Right lobe of liver (tissue), 6 donors: ENCODE measurements at places on chromosomes 4 and X. TPM values are rescaled to one million over a fixed set of nuclear protein-coding genes. Genes with fewer than 3 reads are reported as not detected.

The PNMA5 gene
- total RNA-seq, result not detected

The NAA10 gene
- total RNA-seq, result 39.3 TPM

The TEX13B gene
- not detected for total RNA-seq

The FNIP2 gene
- 67.4 TPM for total RNA-seq

The LYAR gene
- total RNA-seq, result 4.2 TPM

The CT55 gene
- not detected for total RNA-seq

DNA sequence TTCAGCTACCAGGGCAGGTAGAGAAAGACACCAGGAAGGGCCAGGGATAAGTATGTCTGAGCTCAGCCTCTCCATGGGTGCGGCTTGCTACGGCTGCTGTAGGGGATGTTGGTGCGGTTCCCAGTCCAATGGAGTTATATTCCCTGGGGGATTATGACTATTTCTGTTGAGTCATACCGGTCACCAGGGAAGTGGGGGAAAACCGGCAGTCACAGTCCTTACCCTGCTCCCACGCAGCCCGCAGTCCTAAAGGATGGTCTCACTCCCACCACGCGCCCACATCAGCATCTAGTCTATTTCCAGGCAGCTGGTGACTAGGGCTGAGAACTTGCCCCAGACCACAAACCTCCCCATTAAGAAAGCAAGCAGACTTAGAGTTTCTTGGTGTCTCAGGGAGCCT lies 191.6 kb downstream of the VEGFC start:
- no peaks in the 10 kb centered on the region for H3K27me3 ChIP-seq
- no peak overlapping the region for H3K4me3 ChIP-seq
- H3K27ac ChIP-seq, result no peak overlapping the region
- no peaks in the 10 kb centered on the region for H3K4me1 ChIP-seq
- no peak for DNase-seq

DNA sequence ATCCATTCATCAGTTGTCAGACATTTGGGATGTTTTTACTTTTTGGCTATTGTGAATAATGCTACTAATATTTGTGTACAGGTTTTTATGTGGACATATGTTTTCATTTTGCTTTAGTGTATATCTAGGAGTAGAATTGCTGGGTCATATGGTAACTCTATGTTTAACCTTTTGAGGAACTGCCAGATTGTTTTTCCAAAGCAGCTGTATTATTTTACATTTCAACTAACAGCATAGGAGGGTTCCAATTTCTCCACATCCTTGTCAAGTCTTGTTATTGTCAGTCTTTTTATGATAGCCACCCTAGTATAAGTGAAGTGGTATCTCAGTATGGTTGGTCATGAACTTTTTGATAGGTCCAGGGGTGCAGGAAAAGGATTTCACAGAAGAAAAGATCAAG lies 114.5 kb upstream of the FAM9C start:
- H3K4me1 ChIP-seq, result peaks cover 5% of the 10 kb centered on the region
- no peak for DNase-seq
- H3K4me3 ChIP-seq, result no peak overlapping the region
- H3K27ac ChIP-seq, result no peak overlapping the region
- H3K27me3 ChIP-seq, result no peaks in the 10 kb centered on the region

- no peak overlapping the region for H3K4me3 ChIP-seq
- H3K27me3 ChIP-seq, result no peaks in the 10 kb centered on the region
- no peak overlapping the region for H3K27ac ChIP-seq
Measured at GRCh38 chr4:7627251-7628250, 192.8 kb upstream of the PSAPL1 start.

DNA sequence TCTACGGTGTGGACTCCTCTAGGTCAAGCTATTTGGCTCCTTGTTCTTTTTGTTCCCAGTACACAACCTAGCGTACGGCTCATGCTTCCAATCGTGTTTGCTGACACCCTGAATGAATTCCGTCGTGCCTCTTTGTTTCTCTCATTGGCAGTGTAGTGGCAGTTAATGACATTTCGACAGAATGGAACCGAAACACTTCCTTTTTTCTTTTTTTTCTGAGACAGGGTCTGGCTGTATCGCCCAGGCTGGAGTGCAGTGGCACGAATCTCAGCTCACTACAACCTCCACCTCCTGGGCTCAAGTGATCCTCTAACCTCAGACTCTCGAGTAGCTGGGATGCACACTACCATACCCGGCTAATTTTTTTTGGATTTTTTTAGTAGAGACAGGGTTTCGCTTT lies 113.3 kb upstream of the ATP6AP2 start:
- DNase-seq, result no peak
- H3K27ac ChIP-seq, result no peak overlapping the region
- no peaks in the 10 kb centered on the region for H3K36me3 ChIP-seq
- no peaks in the 10 kb centered on the region for H3K27me3 ChIP-seq
- peaks cover 3% of the 10 kb centered on the region for H3K4me1 ChIP-seq

DNA sequence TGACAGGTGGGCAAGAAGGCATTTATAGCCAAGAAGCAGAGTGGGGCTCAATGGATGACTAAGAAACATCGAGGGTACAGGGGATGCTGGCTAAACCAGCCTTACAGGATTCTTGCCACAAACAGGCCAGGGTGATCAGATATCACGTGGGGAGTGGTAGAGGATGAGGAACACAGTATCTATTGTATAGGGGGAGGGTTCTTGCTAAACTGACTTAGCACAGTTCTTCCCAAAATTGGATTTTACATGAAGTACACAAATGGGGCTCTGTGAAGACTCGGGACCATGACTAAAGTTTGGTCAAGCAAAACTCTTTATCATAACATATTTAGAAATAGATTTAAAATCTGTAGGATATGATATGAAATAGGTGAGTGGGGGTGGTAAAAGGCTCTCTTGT lies 144.0 kb upstream of the ATOH1 start:
- H3K27ac ChIP-seq, result no peak overlapping the region
- H3K4me3 ChIP-seq, result no peak overlapping the region
- no peaks in the 10 kb centered on the region for H3K36me3 ChIP-seq
- no peak for DNase-seq

DNA sequence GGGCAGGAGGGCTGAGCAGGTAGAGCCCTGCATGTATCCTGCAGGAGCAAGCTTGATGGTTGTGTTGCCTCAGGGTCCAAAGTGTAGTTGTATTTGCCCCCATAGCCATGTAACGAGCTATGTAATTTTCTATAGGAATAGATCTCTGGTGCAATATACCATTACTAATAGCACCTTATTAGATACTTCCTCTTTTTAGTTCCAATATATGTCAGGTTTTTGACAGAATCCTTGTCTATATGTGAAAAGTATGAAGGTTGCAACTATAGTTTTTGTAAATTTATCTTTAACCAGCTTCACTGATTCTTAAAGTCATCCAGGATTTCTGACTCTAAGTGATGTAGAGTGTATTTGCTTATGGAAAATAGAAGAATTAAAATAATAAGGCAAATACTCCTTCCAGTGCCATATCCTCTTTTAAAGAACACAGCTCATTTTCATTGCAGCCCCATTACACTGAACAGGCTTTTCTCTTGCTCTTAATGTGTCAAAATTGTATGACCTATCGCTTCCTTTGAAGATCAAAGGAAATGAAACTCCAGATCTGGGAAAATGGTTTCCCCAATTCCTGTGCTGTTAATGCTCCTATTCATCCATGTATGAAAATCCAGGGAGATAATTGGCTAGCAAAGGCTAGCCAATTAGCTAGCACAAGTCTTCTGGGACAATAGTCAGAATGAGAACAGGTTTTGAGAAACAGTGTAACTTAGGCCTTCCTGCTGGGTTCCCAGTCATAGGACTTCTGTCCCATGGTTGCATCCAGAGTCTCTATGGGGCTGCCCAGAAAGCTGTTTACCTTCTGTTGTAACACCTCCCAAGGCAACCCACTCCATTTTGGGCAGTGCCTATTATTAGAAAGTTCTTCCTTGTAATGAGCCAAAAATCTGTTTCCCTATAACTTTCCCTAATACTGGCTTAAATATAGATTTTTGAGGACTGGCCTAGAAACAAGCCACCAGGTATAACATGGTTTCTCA lies 90.6 kb downstream of the TSPAN7 start:
- H3K4me3 ChIP-seq, result no peak overlapping the region
- H3K36me3 ChIP-seq, result no peaks in the 10 kb centered on the region
- H3K4me1 ChIP-seq, result no peaks in the 10 kb centered on the region
- H3K27me3 ChIP-seq, result no peaks in the 10 kb centered on the region
- no peak overlapping the region for H3K27ac ChIP-seq
- DNase-seq, result no peak

DNA sequence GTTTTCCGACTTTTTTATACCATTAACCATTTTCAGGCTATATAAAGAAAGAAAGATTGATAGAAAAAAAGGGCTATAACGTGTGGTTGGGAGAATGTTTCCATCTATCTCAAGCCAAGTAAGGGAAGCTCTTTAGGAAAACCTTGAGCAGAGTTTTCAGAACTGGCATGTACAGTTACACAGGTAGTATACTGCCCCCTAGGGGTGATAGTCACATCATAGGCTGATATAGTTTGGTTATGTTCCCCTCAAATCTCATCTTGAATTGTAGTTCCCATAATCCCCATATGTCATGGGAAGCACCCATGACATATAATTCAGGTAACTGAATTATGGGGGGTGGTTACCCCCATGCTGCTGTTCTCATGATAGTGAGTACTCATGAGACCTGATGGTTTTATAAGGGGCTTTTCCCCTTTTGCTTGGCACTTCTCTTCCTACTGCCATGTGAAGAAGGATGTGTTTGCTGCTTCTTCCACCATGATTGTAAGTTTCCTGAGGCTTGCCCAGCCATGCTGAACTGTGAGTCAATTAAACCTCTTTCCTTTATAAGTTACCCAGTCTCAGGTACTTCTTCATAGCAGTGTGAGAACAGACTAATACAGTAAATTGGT lies 186.8 kb downstream of the TMA16 start:
- DNase-seq, result no peak
- no peaks in the 10 kb centered on the region for H3K4me1 ChIP-seq
- H3K4me3 ChIP-seq, result no peak overlapping the region
- H3K27me3 ChIP-seq, result no peaks in the 10 kb centered on the region
- H3K27ac ChIP-seq, result no peak overlapping the region
- H3K36me3 ChIP-seq, result no peaks in the 10 kb centered on the region

GRCh38 chr4:162322054-162322453 lies 158.3 kb upstream of the FSTL5 start:
- H3K4me1 ChIP-seq, result no peaks in the 10 kb centered on the region
- DNase-seq, result no peak
- no peaks in the 10 kb centered on the region for H3K36me3 ChIP-seq
- H3K4me3 ChIP-seq, result no peak overlapping the region
- no peaks in the 10 kb centered on the region for H3K27me3 ChIP-seq
- H3K27ac ChIP-seq, result no peak overlapping the region

- H3K4me1 ChIP-seq, result no peaks in the 10 kb centered on the region
- no peaks in the 10 kb centered on the region for H3K36me3 ChIP-seq
- no peak for DNase-seq
Measured at GRCh38 chrX:153917869-153918268, 8.2 kb downstream of the ARHGAP4 start.

- no peaks in the 10 kb centered on the region for H3K36me3 ChIP-seq
- DNase-seq, result no peak
- no peaks in the 10 kb centered on the region for H3K27me3 ChIP-seq
- H3K4me3 ChIP-seq, result no peak overlapping the region
Measured at GRCh38 chr4:129561886-129562671, 466.1 kb downstream of the C4orf33 start.

DNA sequence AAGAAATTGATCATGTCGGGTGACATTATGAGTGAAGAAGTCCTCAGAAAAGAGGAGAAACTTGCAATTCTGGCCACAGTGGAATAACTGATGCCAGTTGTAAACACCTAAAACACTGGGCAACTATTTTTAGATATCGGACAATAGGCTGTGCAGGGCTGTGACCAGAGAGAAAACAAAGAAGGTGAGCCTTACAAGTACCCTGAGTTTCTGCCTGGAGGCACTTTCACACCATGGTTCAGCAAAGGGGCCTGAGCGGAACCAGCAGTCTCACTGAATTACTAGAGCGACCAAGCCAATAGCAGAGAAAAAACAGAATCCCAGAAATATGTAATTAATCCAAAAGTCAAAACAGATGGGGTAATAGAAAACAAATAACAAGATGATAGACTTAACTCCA lies 11.2 kb downstream of the IRAK1 start:
- no peak overlapping the region for H3K4me3 ChIP-seq
- no peaks in the 10 kb centered on the region for H3K4me1 ChIP-seq
- no peak for DNase-seq
- no peak overlapping the region for H3K27ac ChIP-seq

DNA sequence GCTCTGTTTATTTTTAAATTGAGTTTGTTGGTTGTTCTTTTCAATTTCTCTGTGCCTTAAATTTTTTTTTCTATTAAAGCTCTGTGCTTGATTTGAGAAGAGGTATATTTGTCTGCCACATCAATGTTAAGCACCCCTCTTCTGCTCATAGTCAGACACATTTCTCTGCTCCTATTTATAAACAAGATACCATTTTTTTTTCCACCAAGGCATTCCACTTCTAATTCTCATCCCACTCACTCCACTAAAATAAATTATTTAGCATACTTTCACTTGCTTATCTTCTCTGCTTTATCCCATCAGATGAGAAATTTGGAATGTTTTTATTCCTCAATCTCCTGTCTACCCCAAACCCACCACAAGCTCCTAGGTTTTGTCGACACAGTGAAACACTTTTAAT lies 127.0 kb upstream of the PDE5A start:
- no peaks in the 10 kb centered on the region for H3K36me3 ChIP-seq
- H3K4me3 ChIP-seq, result no peak overlapping the region
- no peak for DNase-seq
- no peak overlapping the region for H3K27ac ChIP-seq
- no peaks in the 10 kb centered on the region for H3K27me3 ChIP-seq

DNA sequence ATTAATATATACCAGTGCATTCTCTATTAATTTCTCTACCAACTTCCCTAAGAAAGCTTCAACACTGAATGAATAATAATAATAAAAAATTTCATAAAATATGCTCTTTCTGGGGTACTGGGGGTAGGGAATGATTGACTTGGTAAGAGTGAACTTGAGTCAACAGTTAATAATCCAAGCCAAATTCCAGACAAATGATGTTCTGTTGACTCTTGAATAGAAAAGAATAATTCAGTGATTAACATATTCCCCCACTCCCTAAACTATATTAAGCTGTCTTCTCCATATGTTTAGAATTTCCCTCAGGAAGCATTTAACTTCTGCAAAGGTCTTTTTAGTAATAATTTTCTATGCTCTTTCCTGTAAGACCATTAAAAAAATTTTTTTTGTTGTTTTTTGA lies 12.3 kb downstream of the PGRMC2 start:
- no peaks in the 10 kb centered on the region for H3K4me1 ChIP-seq
- no peaks in the 10 kb centered on the region for H3K36me3 ChIP-seq
- H3K27ac ChIP-seq, result no peak overlapping the region
- DNase-seq, result no peak
- H3K27me3 ChIP-seq, result no peaks in the 10 kb centered on the region
- no peak overlapping the region for H3K4me3 ChIP-seq

DNA sequence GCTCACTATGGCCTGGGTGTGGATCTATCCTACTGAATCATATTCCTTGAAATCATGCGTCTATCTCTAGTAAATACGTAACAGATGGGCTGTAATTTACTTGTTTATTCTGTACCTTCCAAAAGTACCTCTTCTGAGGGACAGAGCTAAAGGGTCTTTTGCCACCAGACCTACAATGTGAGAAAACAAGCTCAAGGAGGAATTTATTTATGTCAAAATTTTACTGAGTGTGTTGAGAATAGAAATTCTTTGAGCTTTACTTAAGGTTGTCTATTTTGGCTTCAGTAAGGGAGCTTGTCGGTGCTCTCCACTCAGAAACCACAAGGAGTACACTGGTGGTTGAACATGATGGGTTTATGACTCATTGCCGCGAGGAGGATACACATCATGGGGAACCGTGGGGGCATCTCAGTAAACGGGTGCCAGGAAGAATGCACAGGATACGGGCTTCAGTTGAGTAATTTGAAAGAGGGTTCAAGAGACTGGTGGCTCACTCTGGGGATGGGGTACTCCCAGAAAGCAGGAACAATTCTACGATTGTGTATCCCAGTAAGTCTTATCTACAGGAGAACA lies 3.0 kb downstream of the ANK2 start:
- no peaks in the 10 kb centered on the region for H3K36me3 ChIP-seq
- no peaks in the 10 kb centered on the region for H3K4me1 ChIP-seq
- no peak overlapping the region for H3K4me3 ChIP-seq
- no peak for DNase-seq
- H3K27me3 ChIP-seq, result no peaks in the 10 kb centered on the region
- no peak overlapping the region for H3K27ac ChIP-seq
